HCT116 (cell line): ENCODE measurements at places on chromosomes 6 and 20.

- DNase-seq, result no peak
These were observed 39.4 kb downstream of the CDYL start for GRCh38 chr6:4815584-4815983.

- no peak for DNase-seq
These were observed 113.9 kb downstream of the FYN start for GRCh38 chr6:111759331-111759835.

- no peak for DNase-seq
These were observed 38.1 kb downstream of the IYD start for GRCh38 chr6:150406948-150407347.

DNA sequence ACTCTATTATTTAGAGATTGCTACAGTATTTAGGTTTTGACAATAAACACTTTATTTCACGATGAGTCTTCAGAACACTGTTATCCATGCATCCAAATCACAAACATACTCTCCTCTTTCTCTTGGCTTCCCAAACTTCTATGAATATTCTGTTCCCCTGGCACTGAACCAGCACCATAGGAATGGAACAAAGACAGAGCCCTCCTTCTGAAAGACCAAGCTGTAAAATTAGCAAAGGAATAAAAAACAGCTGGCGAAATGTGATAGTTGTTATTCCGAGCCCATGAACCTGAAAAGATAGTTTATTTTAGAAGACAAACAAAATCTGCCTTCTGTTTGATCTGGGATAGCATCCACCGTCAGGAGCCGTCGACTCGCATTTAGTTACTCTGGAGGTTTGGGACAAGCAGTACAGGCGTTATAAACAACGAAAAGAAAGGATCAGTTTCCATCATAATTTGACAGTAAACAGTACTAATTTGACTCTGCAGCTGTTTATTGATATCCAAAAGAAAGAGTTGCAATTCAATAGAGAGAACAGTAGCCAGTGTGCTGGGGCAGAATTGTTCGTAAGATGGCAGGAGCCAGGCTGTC lies 161.4 kb downstream of the CLIC5 start:
- no peak for DNase-seq

DNA sequence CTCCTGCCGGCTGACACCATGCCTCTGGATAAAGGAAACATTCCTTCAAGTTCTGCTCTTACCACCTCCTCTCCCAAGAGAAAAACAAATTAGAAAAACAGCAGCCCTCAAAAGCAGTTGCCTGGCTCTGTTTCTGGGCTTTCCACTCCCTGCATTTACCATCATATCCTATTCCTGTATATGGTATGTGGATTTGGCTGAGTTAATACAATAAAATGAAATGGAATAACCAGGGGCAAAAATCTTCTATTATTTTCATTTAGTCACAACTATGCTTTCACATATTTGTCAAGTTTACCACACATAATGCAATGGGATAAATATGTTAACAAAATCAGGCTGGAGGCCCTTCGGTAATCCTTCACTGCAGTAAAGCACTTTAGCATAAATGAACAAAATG lies 34.3 kb downstream of the COL12A1 start:
- no peak for DNase-seq
